ENCODE measurements at places on chromosomes 3 and 15.

- no peak for DNase-seq
Observed at GRCh38 chr3:18556001-18556408, 130.9 kb upstream of the SATB1 start.

DNA sequence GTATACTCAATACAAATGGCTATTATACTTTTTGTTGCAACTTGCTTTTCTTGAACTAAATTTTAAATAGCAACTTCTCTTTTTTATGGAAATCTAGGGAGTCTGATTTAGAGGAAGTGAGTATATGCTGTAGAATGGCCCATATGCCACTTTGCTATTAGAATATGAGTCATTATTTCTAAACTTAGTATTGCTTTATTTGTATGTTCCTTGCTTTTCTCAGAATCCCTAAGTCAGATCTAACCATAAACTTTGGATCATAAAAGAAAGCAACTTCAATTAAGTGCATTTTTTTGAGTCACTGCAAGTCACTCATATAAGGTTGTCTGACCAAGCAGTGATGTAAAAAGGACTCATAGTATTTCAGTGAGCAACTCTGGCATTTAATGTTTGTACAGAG lies 17.5 kb upstream of the SPTSSB start:
- DNase-seq = no peak

- no peak for DNase-seq
Observed at GRCh38 chr3:24086617-24087404, 141.7 kb downstream of the NR1D2 start.

DNA sequence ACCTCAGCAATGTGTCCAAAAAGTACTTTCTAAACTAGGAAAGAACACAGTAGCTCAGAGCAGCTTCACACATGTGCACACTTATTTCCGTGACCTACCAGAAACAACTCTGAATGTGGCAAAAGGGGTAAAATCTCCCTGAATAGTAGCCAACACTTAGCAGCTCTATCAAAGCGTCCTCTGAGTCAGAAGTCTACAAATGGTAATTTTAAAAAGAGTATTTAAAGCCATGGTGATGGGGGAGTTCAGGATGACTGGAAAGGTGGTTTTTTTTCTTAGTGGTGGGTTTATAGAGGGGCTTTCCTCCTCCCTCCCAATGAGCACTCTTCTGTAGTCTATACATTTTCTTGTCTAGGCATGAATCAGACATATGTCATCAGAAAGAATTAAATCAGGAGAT lies 223.8 kb upstream of the PRICKLE2 start:
- no peak for DNase-seq

GRCh38 chr3:159948429-159949144 lies 40.0 kb upstream of the IL12A start:
- no peak for DNase-seq

GRCh38 chr3:107945417-107946094 lies 145.3 kb downstream of the CD47 start:
- no peak for DNase-seq

DNA sequence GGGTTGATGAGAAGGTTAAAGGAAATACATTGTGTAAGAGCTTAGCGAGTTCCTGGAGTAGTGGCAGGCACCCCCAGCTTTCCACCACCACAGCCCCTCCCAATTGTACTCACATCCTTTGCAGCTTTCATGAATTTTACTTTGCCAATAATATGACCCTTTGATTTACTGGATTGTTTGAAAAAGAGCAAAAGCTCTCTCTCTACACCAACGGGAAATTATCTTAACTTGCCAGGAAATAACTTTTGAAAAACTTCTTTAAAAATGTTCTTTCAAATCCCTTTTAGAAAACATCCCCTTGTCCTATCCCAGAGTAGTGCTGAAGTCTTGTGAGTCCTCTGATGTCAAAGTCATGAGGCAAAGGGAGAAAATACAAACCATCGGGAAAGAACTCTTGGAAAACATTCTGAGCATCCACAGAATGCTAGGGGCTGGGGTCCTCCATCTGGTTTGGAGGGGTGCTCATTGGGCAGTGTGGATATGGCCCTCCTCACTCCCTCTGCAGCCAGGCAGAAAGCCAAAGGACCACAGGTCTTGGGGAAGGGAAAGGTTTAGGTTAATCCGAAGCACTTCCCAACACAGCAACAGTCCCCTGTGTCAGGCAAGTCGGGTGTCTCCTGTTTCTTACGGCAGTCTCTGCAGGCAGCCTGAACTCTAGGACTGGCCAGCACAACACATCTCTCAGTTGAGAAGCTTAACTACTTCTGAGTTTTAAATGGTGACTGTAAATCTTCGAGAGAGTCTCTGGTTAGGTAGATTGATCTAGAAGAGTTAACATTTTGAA lies 36.5 kb downstream of the BOC start:
- DNase-seq = no peak

DNA sequence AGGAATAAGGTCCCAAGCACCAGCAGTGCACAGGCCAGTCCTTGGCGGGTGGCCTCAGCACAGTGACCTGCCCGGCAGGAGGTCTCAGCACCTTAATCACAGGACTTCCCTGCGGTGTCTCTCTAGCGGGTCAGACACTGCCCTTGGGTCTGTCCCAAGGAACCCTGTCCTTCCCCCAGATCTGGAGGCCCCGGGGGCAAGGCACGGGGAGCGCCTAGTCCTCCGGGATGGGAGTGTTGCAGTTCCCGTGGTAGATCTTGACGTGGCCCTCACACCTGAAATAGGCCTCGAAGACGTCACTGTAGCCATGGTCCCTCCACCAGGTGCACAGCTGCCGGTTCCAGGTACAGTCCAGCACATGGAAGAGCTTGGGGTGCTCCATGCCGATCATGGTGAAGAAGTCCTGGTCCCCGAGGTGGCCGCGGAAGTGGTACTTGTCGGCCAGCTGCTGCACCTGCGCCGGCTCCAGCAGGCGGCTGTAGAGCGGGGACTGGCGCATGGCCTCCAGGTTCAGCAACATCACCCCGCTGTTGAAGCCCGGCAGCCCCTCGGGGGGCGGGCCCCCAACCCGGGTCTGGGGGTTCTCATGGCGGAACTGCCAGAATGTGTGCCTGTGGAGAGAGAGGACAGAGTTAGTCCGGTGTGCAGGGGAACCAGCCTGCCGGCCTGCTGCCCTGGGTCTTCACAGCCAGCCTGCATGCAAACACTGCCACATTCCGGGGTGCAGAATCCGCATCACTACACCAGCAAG lies 201.3 kb downstream of the XXYLT1 start:
- DNase-seq = no peak

DNA sequence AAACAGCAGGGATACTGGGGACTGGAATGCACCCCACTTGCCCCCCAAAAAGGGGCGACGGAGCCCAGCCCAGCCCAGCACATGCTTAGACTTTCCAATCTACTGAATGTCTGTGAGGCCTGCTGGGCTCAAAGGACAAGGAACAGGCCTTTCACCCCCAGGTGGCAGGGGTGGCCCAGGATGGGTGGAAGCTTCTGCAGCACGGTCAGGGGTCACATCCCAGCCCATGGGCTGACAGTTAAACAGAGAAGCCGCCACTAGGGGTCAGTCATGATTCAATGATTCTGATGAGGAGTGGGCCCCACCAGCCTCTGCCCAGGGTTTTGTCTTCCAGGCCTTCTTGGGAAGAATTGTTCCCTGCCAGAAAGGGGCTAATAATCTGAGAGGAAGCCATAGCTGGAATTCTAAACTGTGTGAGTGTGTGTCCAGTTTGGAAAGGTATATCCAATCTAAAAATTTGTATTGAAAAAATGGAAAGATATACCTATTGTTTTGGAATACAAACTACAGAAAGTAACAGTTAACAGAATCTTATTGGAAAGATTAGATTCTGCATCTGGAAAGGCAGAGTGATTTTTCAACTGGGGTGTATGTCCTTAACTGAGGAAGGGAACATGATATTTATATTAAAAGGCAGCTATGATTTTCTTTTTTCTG lies 2.2 kb downstream of the CHRNB4 start:
- DNase-seq = peak; percentile 30

GRCh38 chr3:197504641-197505121 lies 51.1 kb downstream of the BDH1 start:
- DNase-seq = no peak

GRCh38 chr3:81433675-81434074 lies 327.8 kb downstream of the GBE1 start:
- no peak for DNase-seq

- no peak for DNase-seq
Observed at GRCh38 chr3:24663406-24663805, 168.8 kb upstream of the THRB start.

GRCh38 chr3:71229905-71230657 lies 353.4 kb downstream of the FOXP1 start:
- no peak for DNase-seq

DNA sequence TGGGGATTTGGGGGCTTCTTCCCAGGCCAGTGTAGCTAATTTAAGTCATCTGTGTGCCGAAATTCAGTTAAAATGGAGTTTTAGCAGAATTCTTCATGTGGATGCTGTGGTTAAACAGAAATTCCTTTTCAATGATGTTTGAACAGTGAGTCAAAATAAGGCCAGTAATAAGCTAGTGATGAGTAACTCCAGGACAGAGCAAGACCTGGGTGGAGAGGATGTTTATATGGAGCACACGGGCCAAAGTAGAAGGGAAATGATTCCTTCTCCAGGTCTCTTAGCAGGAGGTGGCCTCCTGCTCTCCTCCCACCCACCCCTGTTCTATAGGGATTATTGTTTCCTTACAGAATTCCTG lies 31.9 kb upstream of the UACA start:
- DNase-seq = no peak

- DNase-seq = no peak
Observed at GRCh38 chr15:65790694-65791334, 1.3 kb downstream of the DENND4A start.

- no peak for DNase-seq
Observed at GRCh38 chr15:76954744-76955143, 23.2 kb downstream of the RCN2 start.

GRCh38 chr3:169836078-169836941 lies 23.6 kb upstream of the LRRC34 start:
- no peak for DNase-seq

DNA sequence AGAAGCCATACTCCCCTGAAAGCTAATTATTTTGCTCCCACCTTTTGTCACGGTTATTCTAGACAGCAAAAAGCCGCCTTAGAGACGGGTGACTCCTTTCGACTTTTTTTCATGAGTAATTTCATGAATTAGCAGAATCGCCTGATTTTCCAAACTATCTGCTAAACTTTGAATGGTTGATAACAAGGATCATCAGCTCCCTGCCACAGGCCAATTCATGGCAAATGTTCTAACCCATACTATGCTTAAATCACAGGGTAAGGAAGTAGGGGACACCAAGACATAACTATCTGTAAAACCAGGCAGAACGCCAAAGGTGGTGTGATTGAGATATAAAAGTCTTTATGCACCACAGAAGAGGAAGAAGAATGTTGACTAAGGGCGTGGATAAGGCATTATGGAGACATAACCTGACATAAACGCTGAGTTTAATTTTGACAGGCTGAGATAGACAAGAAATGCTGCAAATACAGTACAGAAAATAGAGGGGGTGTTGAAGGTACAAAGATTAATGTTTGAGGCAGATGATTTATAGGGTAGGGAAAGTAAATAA lies 891 bp upstream of the DMXL2 start:
- DNase-seq = no peak

GRCh38 chr15:35994876-35995275 lies 448.9 kb upstream of the DPH6 start:
- DNase-seq = no peak

GRCh38 chr15:67050062-67050461 lies 15.3 kb upstream of the SMAD3 start:
- no peak for DNase-seq

- no peak for DNase-seq
Observed at GRCh38 chr3:16181361-16181760, 6.9 kb downstream of the GALNT15 start.

- no peak for DNase-seq
Observed at GRCh38 chr3:187107989-187108388, 31.3 kb downstream of the RPL39L start.

Measured in NCI-H1930 (cell line).